ENCODE measurements at places on chromosomes 13 and 19. TPM values are rescaled to one million over a fixed set of nuclear protein-coding genes. Genes with fewer than 3 reads are reported as not detected.
A peak's percentile ranks its signal among the peaks of the same experiment; 100 is the strongest.

GRCh38 chr13:49995625-49996101 lies 1.2 kb upstream of the TRIM13 start:
- peak; percentile 46 for DNase-seq

- no peak for DNase-seq
These were observed 14.0 kb downstream of the SYMPK start for GRCh38 chr19:45848922-45849321.

- DNase-seq, result no peak
These were observed 663.8 kb upstream of the MIR17HG start for GRCh38 chr13:90683711-90684131.

GRCh38 chr13:99355267-99356011 lies 48.2 kb upstream of the GPR183 start:
- DNase-seq, result no peak

DNA sequence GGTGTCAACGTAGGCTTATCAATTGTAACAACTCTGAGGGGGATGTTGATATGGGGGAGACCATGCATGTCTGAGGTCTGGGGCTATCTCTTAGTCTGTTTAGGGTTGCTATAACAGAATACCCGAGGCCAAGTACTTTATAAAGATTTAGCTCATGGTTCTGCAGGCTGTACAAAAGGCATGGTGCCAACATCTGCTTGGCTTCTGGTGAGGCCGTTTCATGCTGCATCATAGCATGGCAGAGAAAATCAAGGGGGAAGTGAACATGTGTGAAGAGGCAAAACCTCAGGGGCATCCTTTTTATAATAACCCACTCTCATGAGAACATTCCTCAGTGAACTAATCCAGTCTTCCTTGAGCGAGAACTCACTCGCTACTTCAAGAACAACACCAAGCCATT lies 353.8 kb downstream of the ENOX1 start:
- peak; percentile 28 for DNase-seq

DNA sequence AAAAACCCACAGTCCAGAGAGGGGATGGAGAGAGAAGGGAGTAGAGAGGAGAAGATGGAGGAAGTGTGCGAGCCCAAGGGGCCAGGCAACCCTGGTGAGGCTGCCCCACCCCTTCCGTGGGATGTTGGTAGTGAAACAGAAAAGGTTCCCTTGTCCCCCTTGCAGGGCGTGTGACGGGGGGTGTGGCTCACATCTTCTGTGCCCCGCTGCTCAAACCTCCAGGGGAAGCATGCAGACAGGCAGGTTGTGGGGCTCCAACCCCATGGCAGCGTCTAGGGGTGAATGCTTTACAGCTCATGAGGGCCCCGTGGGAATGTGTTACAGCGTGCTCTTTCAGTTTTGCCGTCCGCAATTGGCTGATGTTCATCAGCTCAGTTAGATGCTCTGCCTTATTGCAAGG lies 14.7 kb upstream of the EVI5L start:
- DNase-seq, result no peak

DNA sequence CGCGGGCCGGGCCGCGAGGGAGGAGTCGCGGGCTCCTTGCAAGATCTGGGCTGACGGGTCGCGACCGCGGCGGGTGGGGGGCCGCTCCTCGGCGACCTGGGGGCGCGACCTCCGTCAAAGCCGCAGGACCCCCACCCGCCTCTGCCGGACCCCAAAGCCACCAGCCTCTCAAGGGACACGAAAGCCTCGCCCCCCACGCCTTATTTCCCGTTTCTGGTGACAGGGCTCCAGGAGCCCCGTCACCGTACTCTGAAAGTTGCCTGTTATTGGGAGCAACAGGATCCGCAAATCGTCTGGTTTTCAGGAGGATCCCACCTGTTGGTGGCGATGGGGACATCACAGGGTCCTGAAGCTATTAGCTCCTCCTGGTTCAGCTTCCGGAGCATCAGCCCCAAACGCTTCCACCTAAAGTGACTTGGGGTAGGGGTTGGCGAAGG lies 530 bp downstream of the MAU2 start:
- DNase-seq, result no peak

GRCh38 chr13:53015971-53016370 lies 12.6 kb upstream of the OLFM4 start:
- no peak for DNase-seq

- DNase-seq, result peak; percentile 95
These were observed at the start of gene LATS2 for GRCh38 chr13:21061029-21061763. Gene LATS2, minus strand, starts transcription at chr13:21061586. Its CDS starts 15,560 bp downstream, at chr13:21046026.

- DNase-seq, result no peak
These were observed 7.5 kb downstream of the FAM124A start for GRCh38 chr13:51229731-51230130.

Gene ZNF414
- 6.3 TPM for total RNA-seq

Gene S1PR2
- 19.0 TPM for total RNA-seq

Gene SLITRK5
- 3.6 TPM for total RNA-seq

All from umbilical cord (tissue), 2 donors.